ENCODE measurements at places on chromosomes 5 and 9. TPM values are rescaled to one million over a fixed set of nuclear protein-coding genes. Genes with fewer than 3 reads are reported as not detected.
A peak's percentile ranks its signal among the peaks of the same experiment; 100 is the strongest.

DNA sequence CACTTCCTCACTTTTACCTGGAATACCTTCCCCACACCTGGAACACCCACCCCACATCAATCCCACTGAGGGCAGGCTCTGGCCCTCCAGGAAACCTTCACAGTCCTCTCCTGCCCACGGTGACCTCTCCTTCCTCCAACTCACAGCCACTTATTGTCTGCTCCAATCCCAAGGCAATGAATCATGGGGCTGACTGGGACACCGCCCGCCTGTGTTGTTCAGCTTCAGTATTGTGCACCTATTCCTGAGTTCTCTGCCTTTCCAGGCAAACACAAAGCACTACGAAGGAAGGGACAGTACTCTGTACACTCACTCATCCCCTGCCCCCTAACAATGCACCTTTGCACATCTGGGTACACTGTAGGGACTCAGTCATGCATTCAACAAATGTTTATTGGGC is 7.3 kb downstream of the PCDH1 start:
- peak; percentile 34 for DNase-seq

Gene TSSK1B
- total RNA-seq: 0.10 TPM

GRCh38 chr9:38073882-38074281 is 4.9 kb upstream of the SHB start:
- no peak for DNase-seq

Gene HARS1
- total RNA-seq: 83.4 TPM

DNA sequence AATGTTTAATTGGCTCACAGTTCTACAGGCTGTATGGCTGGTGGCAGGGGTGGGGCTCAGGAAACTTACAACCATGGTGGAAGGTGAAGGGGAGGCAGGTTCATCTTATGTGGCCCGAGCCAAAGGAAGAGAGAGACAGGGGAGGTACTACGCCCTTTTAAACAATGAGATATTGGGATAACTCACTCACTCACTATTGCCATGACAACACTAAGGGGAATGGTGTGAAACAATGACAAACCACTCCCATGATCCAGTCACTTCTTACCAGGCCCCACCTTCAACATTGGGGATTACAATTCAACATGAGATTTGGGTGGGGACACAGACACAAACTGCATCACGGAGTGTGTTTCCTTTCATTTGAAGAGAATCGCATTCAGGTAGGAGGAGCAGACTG is 220.9 kb downstream of the GADD45G start:
- DNase-seq: no peak

DNA sequence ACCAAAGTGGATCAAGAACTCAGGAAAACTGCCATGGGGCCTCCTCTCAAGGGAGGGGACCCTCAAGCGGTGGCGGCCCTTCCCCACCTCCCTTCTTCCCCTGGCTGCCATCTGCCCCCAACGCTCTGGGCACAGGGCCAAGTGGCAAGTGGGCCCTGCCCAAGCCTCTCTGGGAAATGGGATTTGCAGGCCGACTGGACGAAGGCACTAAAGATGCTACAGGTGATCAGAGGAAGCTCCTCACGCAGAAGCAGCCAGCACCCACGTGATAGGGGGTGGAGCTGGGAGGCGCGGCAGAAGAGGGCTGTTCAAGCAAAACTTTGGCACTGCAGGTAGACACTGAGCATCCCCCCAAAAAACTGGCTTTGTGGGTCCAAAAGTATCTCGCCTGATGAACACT is 52.7 kb upstream of the UBTD2 start:
- no peak for DNase-seq

Gene MELK
- 10.4 TPM for total RNA-seq

GRCh38 chr5:60177596-60177995 is 284.1 kb upstream of the PDE4D start:
- no peak for DNase-seq

DNA sequence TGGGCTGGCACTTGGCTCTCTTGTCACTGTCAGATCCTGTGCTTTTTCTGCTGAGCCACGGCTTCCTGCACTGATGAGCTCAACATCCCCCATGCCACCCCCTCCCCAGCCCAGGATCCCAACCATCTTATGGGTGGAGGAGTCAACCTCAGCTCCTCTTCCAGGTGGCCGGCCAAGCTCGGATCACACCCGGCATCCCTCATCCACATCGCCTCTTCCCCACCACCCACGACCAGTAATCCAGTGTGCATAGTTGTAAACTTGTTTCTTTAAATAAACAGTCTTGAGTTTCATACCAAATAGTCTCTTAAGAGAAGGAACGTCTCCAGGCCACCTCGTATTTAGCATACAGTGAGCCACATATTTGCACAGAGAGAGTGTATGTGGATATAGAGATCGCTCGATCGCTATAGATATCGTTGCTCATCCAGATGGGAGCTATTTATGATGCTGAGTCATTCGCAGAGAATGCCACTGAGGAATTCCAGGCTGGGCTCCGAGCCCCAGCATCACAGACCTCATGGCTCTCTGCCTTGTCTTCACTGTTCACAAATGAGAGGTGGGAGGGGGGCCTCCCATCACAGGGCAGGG is 61.8 kb upstream of the CPLX2 start:
- no peak for DNase-seq

Gene F2R
- total RNA-seq: 128 TPM

DNA sequence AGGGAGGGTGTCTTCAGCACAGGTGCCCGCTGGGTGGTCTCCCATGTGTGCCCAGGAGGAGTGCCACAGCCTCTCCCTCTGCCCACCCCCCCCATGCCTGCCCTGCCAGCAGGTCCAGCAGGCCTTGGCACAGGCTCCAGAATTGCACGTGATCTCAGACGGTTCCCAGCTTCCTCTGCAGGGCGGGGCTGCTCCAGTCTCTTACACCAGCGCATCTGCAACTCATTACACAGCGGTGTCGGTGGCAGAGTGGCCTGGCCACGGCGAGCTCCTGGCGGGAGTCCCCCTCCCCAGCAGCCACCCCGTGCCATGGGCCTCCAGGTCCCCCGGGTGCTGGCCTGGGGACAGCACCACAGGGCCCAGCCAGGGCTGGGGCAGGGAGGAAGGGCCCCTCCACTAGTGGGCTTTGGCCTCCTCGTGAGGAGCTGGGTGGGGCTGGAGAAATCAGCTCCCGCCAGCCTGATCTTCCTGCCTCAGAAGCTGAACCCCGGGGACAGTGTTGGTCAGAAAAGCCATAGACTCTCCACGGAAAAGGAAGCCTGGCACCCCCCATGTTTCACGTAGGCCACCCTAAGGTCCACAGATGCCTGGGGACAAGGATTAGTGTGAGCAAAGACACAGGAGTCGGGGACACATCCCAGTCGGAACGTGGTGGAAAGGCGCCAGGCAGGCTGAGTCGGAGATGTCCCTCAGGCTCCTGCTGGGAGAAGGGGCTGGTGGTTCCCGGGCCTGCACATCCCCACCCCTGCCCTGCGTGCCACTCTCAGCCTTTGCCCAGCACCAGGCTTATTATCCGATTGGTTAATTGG is 40.2 kb downstream of the RXRA start:
- DNase-seq: no peak

DNA sequence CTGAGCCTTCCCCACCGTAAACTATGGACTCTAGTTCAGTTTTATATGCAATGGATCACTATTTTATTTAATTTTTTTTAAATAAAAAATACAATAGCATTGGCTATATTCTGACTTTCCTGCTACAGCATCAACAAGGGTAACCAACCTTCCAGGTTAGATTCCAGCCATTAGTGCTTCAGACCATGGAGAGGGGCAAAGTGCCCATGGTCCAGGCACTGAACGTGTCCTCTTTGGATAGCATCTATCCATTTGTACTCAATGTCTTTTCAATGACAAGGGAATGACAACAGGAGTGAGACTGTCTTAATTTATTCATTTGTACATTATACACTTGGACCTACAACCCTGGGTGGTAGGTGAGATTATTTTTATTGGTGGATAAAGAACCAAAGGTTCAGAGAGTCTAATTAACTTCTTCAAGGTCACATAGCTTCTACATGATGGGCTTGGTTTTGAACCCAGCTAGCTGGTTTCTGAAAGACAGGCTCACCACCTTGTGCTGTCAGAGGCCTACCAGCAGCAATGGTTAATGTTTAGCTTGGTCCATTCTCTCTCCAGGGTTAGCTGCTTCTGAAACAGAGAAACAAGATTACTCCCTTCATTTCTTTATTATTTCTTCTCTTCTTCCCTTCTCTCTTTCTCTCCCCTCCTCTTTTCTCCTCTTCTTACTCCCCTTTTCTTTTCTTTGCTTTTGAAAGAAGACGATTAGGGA is 11.5 kb downstream of the TMEM171 start:
- no peak for DNase-seq

Gene TMEM252
- total RNA-seq: not detected

Gene LCN6
- total RNA-seq: not detected

- DNase-seq: no peak
Observed at GRCh38 chr5:107127878-107128277, 542.9 kb downstream of the EFNA5 start.

- no peak for DNase-seq
Observed at GRCh38 chr9:94110821-94111252, 26.6 kb downstream of the PTPDC1 start.

GRCh38 chr5:131297886-131298285 is 34.0 kb downstream of the CDC42SE2 start:
- no peak for DNase-seq

Gene GABBR2
- total RNA-seq: 0.12 TPM

Gene POLR3G
- 1.6 TPM for total RNA-seq

Gene KIF12
- 0.39 TPM for total RNA-seq

GRCh38 chr5:98330871-98331270 is 442.6 kb upstream of the RGMB start:
- no peak for DNase-seq

DNA sequence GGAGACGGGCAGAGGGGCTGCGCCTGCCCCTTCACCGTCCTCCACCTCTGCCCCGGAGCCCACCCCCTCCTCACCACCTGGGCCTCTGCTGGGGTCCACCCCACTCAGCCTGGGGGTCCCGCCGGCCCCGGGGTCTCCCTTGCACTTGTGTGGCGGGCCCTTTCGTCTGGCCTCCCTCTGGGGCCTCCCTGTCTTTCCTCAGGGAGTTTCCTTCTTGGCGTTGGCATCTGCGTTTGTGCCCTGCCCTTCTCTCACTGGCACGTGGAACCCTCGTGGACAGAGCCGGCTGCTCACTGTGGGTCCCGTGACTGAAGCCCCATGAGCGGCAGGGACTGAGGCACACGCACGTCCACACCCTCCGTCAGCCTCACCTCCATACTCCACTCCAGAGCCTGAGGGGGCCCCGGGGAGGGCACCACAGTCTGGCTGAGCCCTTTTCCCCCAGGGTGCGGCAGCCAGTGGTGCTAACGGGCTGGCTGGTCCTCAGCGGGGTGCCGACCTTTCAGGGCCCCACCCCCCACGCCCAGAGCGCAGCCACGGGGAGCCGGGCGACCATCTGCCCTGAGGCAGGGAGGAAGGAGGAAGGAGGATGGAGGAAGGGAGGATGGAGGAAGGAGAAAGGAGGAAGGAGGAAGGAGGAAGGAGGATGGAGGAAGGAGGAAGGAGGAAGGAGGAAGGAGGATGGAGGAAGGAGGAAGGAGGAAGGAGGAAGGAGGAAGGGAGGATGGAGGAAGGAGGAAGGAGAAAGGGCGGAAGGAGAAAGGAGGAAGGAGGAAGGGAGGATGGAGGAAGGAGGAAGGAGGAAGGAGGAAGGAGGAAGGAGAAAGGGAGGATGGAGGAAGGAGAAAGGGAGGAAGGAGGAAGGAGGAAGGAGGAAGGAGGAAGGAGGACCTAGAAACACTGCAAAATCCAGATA is 53.0 kb upstream of the NRARP start:
- no peak for DNase-seq

- DNase-seq: no peak
Observed at GRCh38 chr9:118446943-118447639, 742.9 kb downstream of the TLR4 start.

GRCh38 chr5:158039441-158039840 is 180.5 kb upstream of the CLINT1 start:
- DNase-seq: no peak

DNA sequence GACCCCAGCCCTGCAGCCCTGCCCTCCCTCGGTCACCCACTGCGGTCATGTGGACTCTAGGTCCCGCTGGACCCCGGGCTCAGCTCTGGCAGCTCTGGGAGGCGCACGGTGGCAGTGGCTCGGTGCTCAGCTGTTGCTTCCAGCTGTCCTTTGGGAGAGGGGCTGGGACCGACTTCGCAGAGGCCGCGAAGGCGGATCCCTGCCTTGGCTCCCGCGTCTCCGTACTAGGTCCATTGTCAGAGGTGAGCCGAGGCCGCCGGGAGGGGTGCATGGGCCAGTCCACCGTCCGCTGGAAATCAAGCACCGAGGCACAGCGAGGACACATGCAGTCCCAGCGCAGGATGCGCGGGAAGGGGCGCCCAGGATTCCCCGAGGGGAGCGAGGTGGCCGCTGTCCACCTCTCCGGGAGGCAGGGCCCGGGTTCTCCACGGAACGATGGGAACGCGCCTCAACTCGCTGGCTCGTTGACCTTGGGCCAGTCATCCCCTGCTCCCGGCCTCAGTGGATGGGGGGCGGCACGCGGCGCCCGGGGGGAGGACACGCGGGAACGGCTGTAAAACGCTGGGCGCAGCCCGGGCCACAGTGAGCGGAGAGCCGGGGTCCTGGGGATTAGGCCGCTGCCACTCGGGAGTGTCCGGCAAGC is 732 bp downstream of the GBGT1 start:
- DNase-seq: peak; percentile 89

DNA sequence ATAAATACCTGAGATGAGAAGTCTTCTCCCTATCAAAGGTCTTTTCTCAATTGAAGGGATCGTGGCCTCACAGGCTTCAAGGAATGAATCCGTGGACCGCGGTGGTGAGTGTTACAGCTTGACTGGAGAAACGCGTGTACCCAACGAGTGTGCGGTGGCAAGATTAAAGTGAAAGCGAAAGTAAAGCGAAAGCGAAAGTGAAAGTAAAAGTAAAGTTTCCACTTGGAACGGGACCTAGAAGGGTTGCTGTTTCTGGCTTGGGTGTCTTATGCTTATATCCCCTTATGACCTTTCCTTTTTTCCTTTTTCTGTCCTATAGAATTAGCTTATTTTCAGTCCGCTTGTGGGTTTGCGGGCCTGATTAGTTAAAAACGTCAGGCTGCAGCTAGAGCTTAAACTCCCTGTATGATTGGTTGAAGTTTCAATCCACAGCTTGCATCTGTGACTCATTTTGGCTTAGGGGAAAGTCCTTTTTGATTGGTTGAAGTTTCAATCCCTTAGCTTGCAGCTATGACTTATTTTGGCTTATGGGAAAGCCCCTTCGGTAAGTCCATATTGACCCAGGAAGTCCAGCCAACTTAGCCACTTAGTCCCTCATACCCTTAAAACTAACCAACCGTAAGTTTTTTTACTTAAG is 924.3 kb upstream of the CDH10 start:
- no peak for DNase-seq

GRCh38 chr5:180353048-180353979 is at the start of gene GFPT2:
GFPT2 (minus strand) TSS chr5:180353336; CDS start chr5:180353217, 119 bp downstream.
- no peak for DNase-seq

DNA sequence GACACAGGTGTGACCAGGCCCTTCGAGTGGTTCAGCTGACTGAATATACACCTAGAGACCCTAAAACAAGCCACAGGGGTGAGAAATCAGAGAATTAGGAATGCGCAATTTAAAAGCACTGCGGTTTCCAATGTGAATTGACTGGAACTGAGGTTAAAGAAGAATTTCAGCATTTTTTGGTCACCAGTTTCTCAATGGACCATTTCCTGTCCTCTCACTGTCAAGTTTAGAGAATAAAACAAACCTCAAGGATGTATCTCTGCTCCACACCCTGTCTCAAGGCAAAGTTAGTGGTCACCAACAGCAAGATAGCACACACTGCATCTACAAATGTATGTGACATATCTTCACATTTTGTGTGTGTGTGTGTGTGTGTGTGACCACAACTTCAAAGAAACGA is 143.8 kb upstream of the MAP3K1 start:
- DNase-seq: no peak

Gene HTR1A
- not detected for total RNA-seq

- DNase-seq: no peak
Observed at GRCh38 chr5:87185838-87186237, 81.8 kb upstream of the RASA1 start.

Measured in chondrocyte (in vitro differentiated cells).